ENCODE measurements at places on chromosomes 5 and 9.

DNA sequence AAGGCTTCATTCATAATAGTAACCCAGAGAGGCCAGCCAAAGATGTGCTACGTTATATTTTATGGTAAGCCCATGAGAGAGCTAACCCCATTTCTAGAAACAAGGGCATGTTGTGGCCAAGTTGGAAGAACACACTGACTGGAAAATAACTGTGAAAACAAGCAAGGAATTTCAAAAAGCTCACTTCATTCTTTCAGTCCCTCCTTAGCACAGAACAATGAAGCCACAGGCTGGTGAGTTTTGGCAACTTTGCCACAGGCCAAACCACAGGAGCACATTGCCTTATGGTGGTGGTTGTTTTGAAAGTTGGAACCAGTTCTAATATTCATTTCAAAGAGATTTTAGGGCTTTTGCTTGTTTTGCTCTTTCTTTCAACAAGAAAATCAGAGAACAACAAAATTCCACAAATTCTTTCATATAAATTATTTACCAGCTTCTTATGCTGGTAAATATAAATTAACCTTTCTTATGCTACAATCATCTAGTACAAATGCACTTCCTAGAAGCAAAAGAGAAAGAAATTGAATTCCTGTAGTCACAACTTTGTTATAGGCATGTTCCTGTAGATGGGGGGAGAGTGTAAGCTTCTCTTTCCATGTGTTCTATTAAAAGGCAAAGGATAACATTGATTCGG lies 225.4 kb upstream of the RFX3 start:
- no peak for DNase-seq

GRCh38 chr5:50606179-50606578 lies 60.3 kb upstream of the PARP8 start:
- DNase-seq, result no peak

DNA sequence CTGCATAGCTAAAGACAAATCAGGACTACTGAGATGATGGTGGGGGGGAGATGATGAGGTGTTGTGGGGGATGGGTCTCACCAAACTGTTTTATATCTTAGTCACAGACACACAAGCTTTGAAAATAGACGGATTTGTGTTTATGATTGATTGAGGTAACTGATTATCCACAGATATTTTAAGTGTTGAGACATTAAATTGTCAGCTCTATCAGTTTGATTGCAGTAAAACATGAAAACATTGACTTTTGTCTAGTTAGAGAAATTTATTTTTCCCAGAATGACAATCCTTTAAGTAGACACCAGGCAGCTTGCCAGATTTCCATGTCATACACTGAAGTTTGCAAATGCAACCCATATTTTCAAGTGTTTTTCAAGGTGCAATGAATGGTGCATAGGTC lies 149.8 kb downstream of the NR2F1-AS1 start:
- no peak for DNase-seq

DNA sequence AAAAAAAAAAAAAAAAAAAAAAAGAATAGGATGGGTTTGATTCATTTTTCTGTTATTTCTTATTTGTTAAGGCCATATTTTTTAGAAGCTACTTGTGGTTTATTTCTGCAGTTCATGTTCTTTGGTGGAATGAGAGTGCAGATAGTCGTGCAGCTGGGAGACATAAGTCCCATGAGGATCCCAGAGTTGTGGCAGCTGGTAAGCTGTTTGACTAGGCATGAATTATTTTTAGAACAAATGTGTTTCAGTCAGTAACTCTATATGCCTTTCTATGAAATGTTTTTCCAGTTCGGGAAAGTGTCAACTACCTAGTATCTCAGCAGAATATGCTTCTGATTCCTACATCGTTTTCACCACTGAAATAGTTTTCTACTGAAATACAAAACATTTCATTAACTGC lies 5.0 kb upstream of the NIPSNAP3B start:
- DNase-seq, result no peak

GRCh38 chr9:15163931-15164330 lies 143.1 kb downstream of the TTC39B start:
- no peak for DNase-seq

DNA sequence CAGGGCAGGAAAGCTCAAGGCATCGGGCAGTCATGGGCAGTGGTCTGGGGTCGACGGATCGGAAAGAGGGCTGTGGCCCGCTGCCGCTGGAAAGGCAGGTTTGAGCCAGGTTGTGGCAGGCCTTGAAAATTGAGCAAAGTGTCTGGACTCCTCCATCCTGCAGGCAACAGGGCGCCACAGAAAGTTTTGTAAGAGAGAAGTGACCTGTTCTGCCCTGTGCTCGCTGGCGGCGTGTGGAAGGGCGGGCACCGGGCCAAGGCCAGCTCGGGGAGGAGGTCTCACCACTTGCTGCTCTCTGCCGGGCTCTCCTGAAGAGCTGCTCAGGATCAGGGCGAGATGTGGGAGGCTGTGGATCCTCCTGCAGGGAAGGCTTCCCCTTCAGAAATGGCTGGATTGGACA lies 41.4 kb upstream of the FAT2 start:
- no peak for DNase-seq

- DNase-seq, result no peak
These were observed 77.6 kb upstream of the CEP78 start for GRCh38 chr9:78158286-78158685.

GRCh38 chr9:3855929-3856328 lies 330.1 kb upstream of the RFX3 start:
- no peak for DNase-seq

DNA sequence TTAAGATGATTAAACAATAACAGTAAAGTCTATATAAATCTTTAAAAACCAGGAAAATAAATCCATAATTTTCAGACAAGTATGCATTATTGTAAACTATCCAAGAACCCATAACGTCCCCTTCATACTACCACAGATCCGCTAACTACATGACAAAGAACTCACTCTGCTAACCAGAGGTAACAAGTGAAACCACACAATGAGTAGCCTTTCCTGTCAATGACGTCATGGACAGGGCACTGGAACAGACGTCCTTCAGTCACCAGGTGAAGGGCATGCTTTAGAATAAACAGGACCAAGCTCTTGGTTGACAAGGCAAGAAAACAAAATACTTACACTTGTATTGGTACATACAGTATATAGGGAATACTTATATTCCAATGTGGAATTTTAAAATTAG lies 45.2 kb downstream of the RNF130 start:
- DNase-seq, result no peak

GRCh38 chr5:142857405-142857804 lies 87.2 kb downstream of the ARHGAP26 start:
- DNase-seq, result no peak

DNA sequence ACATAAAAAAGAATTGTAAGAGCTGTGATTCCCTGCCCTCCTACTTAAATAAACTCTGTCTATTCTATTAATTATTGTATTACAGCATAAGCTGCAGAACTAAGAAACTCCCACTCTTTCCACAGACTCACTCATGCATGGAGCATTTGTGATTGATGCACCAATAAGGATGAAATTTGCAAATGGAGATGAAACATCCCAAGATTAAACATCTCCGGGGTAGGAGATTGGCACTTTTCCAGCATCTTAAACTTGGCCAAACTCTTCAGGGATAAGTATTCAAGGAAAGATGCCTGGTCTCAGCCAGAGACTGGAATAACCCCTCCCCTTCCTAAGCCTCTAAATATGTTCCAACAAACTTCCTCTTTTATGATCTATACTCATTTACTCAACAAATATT lies 472.0 kb downstream of the ACTL7B start:
- no peak for DNase-seq

GRCh38 chr5:54480296-54480695 lies 24.8 kb downstream of the HSPB3 start:
- DNase-seq, result no peak

DNA sequence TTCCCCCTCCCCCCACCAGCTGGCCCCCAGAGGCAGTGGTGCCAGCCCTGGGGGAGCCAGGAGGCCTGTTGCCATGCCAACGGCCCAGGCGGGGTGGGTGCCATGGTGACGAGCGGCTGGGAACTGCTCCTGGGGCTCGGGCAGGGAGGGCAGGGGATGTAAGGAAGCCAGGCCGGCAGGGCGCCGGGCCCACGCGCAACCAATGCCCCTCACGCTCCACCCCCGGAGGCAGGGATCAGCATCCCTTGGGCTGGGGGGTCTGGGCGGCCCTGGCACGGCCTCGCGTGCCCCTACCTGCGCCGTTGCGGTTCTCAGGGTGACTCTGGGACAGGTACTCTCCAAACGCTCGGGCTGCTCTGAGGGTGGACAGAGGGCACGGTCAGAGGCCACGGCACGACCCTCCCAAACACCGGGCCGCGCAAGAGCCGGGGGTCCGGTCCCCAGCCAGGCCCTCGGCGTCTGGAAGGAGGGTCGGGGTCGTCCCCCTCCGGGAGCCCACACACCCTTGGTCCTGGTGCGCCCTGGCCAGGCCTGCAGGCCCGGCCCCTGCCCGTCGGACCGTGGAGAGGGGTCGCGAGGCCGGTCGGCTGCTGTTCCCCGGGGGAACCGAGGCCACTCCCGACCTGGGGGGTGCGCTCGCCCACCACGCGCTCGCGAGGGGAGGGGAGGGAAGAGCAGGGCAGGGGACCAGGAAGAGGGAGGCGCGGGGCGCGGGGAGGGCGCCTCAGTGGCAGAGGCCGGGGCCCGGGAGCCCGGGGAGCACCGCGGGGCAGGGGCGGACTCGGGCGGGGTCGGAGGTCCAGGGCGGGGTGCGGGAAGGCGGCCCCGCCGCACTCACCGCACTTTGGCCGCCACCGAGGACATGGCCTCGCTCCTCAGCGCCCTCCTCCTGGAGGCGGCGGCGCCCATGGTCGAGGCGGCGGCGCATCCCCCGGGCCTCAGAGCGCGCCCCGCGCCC lies 661 bp downstream of the NSMF start:
- no peak for DNase-seq

DNA sequence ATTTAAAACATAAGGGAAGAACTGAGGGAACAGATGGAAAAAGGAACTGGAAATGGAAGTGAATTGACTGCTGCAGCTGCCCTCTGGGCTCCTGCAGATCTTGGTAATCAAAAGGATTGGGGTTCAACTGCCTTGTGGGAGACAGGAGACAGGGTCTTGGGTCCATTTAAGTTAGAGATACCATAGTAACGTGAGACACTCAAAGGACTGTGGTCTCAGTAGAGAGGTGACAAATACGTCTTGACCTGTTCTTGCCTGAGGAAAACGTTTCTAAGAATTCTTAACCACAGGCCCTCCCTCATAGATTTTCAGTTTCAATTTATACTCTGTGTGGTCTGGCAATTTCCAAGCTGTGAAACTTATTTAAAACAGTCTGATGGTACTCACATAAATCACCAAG lies 100.8 kb upstream of the DHFR start:
- no peak for DNase-seq

DNA sequence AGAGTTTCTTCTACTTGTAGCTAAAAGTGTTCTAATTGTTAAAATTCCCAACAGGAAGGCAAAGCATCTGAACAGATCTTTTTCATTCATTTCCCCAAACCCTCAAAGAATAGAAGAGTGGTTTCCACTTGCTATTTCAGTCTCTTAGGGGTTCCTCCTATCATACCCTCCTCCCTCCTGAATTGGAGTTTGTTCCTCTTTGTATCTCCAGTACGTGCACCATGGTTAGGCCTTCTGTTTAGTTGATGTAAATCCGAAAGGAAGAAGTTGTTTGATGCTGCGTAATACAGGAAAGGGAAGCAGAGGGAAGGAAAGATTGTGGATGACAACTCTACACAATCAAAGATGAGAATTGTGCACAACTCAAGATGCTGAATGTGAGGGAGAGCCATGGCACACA lies 303.6 kb downstream of the PIK3R1 start:
- no peak for DNase-seq

DNA sequence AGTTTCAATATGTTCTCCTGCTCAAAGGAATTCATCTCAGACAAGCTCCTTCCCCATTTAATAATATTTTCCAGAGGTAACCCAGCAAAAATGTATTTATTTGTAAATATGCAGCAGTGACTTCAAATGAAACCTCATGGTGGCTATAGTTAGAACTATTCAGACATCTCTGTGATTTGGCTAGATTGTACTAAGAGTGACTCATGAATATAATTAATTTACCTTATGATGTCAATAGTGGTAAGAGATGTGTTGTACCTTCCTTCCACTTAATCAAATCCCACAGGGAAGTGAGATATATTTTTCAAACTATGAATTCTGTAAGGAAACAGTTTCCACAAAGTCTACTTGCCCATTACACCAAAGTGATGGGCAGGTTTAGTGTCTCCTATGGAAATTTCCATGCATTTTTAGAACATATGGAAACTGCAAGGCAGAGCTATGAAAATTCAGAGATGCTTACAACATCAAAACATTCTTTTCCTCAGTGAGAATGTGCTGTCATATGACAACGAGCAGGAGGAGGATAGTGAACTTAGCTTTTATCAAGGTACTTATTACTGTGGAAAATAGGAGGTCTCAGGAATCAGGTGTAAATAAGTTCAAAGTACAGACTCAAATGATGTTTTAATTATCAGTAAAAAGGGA lies 34.0 kb upstream of the SPDL1 start:
- DNase-seq, result no peak

DNA sequence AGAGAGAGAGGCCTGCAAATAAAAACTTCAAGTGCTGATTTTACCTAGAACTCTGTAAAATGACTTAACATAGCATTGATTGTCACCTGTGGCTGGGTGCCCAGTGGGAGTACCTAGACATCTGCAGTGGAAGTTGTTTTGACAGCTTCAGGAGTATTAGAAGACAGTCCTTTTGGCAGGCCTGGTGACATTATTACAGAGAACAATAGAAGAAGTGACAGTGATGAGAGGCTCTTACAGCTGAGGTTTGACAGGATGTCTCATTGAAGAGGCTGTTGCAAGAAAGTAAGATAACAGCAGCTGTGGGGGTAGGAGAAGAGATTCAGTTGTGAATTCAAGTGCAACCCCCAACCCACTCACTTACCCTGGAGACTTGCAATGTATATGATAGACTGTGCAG lies 27.9 kb upstream of the MUSK start:
- DNase-seq, result no peak

- DNase-seq, result no peak
These were observed 306.8 kb downstream of the ZNF608 start for GRCh38 chr5:124439609-124440008.

DNA sequence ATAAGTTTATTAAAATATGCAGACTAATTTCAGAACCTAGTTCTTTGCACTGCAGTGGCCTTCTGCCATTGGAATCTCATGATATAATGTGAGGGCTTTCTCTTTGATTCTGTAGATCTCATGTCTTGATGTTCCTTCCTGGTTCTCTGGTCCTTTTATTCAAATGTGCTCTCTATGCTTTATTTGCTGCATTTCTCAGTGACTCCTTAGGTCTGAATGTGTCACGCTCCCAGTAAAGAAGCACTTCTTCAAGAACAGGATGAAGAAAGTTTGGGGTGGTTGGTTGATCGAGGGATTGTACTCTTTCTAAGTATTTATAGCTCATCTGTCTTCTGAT lies 122.6 kb downstream of the GDNF start:
- DNase-seq, result no peak

DNA sequence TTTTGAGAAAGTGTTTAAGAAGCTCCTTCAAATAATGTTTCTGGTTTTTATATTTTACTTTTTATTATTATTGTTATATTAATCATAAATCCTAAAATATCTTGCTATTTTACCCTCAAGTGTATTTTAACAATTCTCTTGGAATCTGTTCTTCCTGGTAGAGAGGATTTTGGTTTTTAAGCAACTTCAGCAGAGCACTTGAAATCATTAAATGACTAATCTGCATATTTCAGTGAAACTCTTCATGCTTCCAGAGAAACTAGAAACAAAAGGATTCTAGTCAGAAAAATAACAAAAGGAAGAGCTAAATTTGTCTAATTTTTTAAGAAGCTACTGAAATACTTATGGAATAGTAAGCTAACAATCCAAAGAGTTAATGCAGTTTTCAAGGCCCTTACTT lies 1057.3 kb downstream of the TLE1 start:
- DNase-seq, result no peak
